AG20443 (cell line): ENCODE measurements at places on chromosomes 1 and 21.

GRCh38 chr1:225896937-225897549 is 8.1 kb upstream of the LEFTY1 start:
- DNase-seq: no peak

DNA sequence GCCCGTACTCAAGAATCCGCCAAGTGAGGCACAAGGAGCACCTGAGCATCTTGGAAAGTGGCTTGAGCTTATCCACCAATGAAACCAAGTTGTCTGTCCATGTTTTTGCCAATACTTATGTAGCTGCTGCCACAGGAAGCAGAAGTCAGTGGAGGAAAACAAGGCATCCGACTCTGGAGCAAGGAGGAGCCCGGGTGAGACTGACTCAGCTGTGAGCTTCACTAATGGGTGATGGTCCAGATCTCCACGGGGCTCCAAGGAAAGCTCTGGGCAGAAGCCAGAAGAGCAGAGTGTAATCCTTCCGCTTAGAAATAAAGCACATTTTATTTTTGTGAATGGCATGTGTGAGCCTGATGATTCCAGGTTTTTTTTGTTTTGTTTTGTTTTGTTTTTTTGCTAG is 12.3 kb upstream of the SSR2 start:
- DNase-seq: peak; percentile 63

DNA sequence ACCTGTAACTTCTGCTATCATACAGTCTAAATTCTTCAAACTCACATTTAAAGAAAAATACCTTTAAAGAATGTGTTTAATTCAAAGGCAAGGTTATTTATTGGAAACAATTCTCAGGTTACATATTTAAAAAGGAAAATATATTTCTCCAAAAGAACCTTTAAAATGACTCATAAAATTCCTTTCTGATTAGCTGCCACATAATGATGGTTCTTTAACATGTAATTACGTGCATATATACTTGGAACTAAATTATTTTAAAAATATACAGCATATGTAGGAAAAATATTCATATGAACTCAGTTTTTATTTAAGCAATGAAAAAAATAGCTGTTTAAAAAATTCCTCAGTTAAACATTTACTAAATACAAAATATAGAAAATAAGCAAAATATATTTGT is 173.6 kb downstream of the COP1 start:
- no peak for DNase-seq

- DNase-seq: peak; percentile 61
Measured at GRCh38 chr1:57165546-57165945, 199.7 kb upstream of the C8B start.
